ENCODE measurements at places on chromosomes 1 and 21. TPM values are rescaled to one million over a fixed set of nuclear protein-coding genes. Genes with fewer than 3 reads are reported as not detected.

Gene FAM131C
- total RNA-seq, result 0.98 TPM

Gene DNAH14
- 5.6 TPM for total RNA-seq

Gene MPZ
- 3.7 TPM for total RNA-seq

Gene PDE4B
- total RNA-seq, result 29.0 TPM

Gene SLC37A1
- 11.8 TPM for total RNA-seq

Gene KCNJ15
- total RNA-seq, result 12.3 TPM

Gene KRTAP13-3
- total RNA-seq, result not detected

Gene FNDC10
- 6.1 TPM for total RNA-seq

Gene ANGPTL1
- 19.4 TPM for total RNA-seq

Gene MXRA8
- total RNA-seq, result 136 TPM

Gene LPAR3
- 18.7 TPM for total RNA-seq

Gene FHAD1
- total RNA-seq, result not detected

Gene IBA57
- 3.4 TPM for total RNA-seq

Gene CDKN2C
- total RNA-seq, result 22.8 TPM

Gene MMP23B
- 42.7 TPM for total RNA-seq

Gene CACNA1E
- not detected for total RNA-seq

Gene ANGPTL3
- not detected for total RNA-seq

Gene TARS2
- total RNA-seq, result 17.4 TPM

Gene ETV3L
- not detected for total RNA-seq

Gene TCEA3
- total RNA-seq, result 26.5 TPM

Gene CRNN
- total RNA-seq, result 349 TPM

Gene TMEM240
- total RNA-seq, result 3.9 TPM

Gene REN
- total RNA-seq, result not detected

Gene IFT25
- 19.4 TPM for total RNA-seq

Gene GUCA2A
- total RNA-seq, result not detected

Gene C1QA
- 95.8 TPM for total RNA-seq

Gene LCE1C
- not detected for total RNA-seq

Gene LENEP
- total RNA-seq, result not detected

Gene NUF2
- 2.0 TPM for total RNA-seq

Gene GBP1
- 17.4 TPM for total RNA-seq

Gene ANKRD34A
- 1.7 TPM for total RNA-seq

Gene CCDC30
- 1.5 TPM for total RNA-seq

Gene B4GALT3
- 16.2 TPM for total RNA-seq

Gene XKR8
- total RNA-seq, result 7.4 TPM

Gene DDR2
- 153 TPM for total RNA-seq

Gene CATSPER4
- not detected for total RNA-seq

Gene DEGS1
- total RNA-seq, result 130 TPM

Gene TTC22
- total RNA-seq, result 43.5 TPM

Gene GSTM5
- total RNA-seq, result 21.1 TPM

Gene TMEM183A
- 73.2 TPM for total RNA-seq

Gene OR2G6
- total RNA-seq, result not detected

Gene KCNC4
- total RNA-seq, result 10.1 TPM

All from vagina (tissue), 2 donors.